ENCODE measurements at places on chromosomes 6 and 20.
A peak's percentile ranks its signal among the peaks of the same experiment; 100 is the strongest.

DNA sequence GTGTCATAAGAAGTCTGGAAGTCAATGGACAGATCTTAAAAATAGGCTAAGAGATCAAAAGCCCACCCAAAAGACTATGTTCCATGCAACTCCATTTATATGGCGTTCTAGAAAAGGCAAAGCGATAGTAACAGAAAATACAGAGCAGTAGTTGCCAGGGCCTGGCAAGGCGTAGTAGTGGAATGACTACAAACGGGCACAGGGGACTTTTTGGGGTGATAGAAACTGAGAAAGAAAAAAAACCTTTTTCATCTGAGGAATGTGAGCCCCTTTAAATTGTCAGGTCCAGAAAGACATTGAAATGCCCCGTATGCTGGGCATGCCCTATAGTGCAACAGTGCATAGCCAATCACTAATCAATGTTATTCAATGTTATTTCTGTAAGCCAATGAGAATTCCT, 47.2 kb upstream of the FAM50B start:
- DNase-seq: no peak

DNA sequence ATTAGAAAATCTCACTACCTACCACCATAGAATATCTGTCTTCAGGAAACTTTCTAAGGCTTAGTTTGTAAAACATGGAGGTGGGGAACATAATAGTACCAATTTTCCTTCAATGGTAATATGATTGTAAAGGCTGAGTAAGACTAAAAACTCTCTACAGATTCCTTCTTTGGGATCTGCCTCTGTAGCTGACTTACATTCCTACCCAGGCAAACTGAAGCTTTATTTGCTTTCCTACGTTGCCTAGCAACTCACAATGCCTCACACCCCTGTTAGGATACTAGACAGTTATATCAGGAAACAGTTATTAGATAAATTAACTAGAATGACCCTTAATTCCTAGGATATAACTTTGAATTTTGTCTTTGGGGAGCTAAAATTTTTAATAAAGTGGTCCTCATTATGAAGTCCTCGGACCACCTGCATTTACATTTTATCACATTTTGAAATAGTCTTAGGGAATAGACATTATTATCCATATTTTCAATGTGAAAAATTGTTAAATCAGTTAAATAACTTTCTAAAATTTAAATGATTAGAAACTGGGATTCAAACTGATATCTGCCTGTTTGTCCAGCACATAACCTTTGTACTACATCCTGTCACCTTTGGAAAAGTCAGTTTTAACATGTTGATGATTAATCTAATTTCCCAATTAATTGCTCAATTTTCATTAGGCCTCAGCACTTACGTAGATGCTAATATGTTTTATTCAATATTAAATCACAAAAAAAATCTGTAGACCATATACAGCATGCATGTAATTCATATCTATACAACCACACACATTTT, 591.4 kb downstream of the RNF144B start:
- DNase-seq: no peak

GRCh38 chr6:67131827-67132226, 1424.8 kb upstream of the EYS start:
- no peak for DNase-seq

DNA sequence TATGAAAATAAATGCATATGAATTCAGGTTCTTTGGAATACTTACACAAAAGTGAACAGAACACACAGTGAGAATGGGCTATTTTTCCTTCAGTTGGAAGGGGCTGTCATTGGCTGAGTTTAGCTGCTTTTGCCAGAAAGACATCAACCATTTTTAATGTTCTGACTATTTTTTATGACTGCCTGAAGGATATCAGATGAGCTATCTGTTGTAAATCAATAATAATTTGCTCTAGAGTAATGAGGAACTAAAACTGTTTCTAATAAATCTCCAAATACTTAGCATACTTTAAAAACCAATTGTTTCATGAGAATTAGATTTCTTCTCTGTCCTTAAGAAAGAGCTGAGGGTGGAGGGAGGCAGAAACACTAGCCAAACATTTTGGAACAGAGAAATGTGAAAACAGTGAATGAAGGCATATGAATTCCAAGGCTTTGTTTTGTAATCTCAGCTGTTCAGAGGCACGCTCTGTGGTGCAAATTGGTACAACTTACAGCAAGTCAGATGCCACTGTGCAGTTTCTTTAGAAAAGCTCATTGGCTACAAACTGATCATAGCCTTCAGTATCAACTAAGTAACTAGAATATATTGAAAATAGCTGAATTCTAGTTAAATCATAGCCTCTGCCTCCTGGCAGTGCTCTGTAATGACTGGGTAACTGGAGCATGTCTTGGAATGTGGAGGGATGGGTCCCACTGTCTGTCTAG, 228.9 kb upstream of the JAG1 start:
- no peak for DNase-seq

- DNase-seq: no peak
Observed at GRCh38 chr6:125945378-125946141, 11.0 kb upstream of the HINT3 start.

GRCh38 chr20:24957326-24958016, 8.4 kb downstream of the CST7 start:
- no peak for DNase-seq

- DNase-seq: no peak
Observed at GRCh38 chr6:14511061-14511586, 393.6 kb downstream of the CD83 start.

- DNase-seq: no peak
Observed at GRCh38 chr20:60469829-60470228, 511.6 kb downstream of the CDH26 start.

DNA sequence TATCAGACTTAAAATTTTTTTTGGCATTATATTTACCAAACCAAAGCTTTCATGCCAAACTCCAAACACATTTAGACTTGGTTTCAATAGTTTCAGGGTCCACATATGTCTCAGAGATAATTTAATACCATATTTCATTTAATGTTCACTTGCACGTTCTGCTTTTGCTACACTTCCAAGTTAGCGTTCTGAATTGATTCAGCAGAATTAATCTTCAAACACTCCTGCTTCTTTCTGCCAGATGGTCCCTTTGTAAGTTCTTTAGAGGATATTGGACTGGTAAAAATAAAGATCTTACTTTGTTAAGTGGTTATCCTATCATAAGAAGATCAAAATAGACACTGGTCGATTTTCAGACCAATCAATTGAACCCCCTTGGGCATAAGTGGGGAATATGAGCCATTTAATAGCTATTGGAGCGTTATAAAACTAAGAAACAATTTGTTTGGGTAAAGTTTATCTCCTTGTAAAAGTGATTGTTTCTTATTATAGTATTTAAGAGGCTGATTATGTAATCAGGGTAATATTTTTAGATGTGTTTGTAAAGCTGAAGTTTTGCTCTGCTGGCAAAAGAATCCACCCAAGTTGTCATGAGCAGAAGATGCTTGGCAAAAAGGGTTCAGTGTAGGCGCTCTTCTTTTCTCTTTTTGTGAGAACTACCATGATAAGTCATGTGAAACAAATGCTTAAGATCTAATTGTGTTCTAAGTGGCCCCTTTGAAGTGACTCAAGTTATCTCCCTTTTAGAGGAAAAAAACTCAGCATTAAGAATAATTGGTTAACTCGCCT, 92.2 kb downstream of the MCHR2 start:
- no peak for DNase-seq

- no peak for DNase-seq
Observed at GRCh38 chr6:126720304-126720703, 380.4 kb downstream of the CENPW start.

GRCh38 chr6:27531772-27532459, 59.0 kb upstream of the ZNF184 start:
- DNase-seq: no peak

GRCh38 chr20:15033269-15033668, 695.9 kb upstream of the FLRT3 start:
- DNase-seq: no peak

DNA sequence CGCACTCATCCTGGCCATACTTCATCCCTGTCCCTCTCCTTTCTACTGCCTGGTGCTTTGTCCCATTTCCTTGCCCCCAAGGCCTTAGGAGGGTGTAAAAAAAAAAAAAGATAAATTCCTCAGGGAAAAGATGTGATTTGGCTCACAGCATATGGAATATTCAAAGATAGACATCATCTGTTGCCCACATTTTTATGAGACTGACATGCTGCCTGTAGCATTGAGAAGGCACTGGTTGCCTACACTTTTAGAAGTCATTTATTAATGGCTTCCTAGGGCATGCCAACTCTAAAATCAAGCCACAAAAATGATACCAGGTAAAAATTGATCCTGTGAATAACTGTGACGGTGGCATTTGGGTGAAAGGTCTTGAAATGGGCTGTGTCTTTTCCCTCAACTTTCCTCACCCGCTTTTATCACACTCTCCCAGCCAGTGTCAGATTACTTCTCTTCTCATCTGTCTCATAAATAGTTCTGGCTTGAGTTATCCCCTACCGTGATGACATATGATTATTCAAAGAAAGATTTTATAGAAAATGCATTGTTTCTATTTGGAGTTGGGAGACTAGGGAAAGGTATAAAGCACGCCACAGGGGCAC, 139.4 kb downstream of the CARMIL1 start:
- no peak for DNase-seq

GRCh38 chr20:57598060-57598459, 22.2 kb downstream of the ZBP1 start:
- no peak for DNase-seq

DNA sequence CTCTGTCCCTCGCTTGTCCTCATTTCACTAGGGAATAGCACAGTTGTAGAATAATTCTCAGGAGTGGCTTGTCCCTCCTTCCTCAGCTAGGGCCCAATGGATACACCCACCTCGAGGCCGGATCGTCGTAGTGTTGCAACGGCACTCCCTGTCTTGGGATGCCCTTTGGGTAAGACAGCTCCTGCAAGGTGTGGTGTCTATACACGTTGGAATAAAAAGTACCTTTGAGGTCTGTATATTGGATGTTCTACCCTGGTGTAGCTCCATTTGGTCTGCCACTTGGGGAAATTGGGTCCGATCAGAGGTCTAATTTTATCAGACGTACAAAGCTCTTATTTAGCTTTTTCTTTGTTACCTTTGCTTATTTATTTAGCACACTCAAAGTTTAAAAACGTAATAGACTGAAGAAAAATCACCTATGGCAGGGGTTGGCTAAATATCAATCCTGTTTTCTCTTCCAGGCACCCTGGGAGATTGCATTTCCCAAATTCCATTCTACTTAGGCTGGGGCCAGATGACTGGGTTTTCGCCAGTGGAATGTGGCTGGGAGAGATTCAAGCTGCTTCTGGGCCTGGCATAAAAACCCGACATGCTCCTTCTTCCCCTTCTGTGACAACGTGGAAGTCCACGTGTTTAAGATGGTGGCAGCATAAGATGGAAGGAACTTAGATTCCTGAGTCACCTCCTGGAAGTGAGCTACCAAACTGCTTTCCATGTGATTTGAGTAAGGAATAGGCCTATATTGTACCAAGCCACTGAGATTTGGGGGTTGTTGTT, 82.3 kb upstream of the CD83 start:
- DNase-seq: no peak

DNA sequence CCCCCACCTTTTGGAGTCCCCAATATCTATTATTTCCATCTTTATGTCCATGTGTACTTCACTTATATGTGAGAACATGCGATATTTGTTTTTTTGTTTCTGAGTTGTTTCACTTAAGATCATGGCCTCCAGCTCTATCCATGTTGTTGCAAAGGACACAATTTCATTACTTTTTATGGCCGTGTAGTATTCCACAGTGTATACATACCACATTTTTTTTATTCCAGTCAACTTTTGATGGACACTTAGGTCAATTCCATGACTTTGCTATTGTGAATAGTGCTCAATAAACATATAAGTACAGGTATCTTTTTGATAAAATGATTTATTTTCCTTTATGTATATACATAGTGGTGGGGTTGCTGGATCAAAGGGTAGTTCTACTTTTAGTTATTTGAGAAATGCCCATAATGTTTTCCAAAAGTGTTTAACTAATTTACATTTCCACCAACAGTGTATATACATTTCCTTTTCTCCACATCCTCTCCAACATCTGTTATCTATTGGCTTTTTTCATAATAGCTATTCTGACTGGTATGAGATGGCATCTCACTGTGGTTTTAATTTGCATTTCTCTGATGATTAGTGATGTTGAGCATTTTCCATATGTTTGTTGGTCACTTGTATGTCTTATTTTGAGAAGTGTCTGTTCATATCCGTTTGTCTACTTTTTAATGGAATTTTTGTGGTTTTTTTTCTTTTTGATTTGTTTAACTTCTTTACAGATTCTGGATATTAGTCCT, 34.0 kb upstream of the COL10A1 start:
- DNase-seq: no peak

GRCh38 chr6:154738551-154738961, 5.3 kb downstream of the SCAF8 start:
- DNase-seq: no peak

DNA sequence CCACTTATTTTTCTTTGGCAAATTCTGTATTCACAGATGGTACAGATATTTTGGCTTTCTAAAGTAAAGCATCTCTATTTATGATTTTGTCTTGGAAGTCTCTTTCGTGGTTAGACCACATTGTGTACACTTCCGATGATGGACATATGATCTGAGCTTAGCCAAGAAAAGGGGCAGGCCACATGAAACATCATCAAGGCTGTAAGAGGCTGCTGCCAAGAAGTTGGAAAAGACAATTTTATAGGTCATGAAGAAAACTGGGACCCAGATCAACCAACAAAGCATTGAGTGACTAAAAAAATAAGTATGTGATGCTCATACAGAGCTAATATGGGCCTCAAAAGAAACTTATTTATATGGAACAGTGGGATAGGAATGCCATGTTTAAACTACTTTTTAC, 266.4 kb downstream of the HAO1 start:
- no peak for DNase-seq

- no peak for DNase-seq
Observed at GRCh38 chr6:79031821-79032590, 46.0 kb downstream of the PHIP start.

- DNase-seq: no peak
Observed at GRCh38 chr6:11096109-11096508, 2.5 kb downstream of the SMIM13 start.

DNA sequence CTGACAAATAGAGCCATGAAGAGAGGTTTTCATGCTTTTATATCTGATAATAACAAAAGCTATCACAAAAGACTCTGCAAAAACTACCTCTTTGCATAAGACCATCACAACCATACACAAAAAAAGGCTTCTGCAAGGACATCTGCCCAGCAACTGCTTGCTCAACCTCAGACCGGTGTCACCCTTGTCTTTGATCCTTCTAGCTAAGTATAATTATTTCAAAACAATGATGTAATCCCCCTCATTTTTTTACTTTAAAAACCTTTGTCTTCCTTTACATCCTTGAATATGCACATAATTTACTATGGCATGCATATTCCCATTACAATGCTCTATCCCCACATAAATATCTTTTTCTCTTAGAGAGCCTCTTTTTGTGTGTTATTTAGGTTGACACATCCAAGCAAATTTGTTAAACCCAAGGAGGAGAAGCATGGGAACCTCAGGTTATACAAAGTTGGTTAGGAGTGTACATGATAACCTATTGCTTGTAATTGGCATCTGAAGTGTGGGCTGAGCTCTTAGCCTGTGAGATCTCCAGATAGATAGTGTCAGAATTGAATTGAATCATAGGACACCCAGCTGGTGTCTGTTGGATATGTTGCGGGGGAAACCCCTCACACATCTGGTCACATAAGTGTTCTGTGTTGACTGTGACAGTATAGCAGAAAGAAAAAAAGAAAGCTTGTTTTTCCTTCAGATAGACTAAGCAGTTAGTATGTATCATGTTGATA, 20.7 kb upstream of the CGA start:
- DNase-seq: no peak

- no peak for DNase-seq
Observed at GRCh38 chr20:4815628-4816027, 93.9 kb downstream of the PRND start.

GRCh38 chr6:26103770-26104456, 16.7 kb downstream of the HFE start:
- DNase-seq: peak; percentile 74
